Upper lobe of right lung (tissue), 1 donor: ENCODE measurements at places on chromosomes 6 and 20. TPM values are rescaled to one million over a fixed set of nuclear protein-coding genes. Genes with fewer than 3 reads are reported as not detected.

Gene KIF13A
- 59.0 TPM for total RNA-seq

Gene MC3R
- not detected for total RNA-seq

Gene FGD2
- 56.9 TPM for total RNA-seq

GRCh38 chr20:32062776-32063170 is 10.7 kb downstream of the HCK start:
- DNase-seq = peak; percentile 86

- DNase-seq = no peak
Observed at GRCh38 chr6:52157301-52157941, 28.8 kb upstream of the IL17A start.

DNA sequence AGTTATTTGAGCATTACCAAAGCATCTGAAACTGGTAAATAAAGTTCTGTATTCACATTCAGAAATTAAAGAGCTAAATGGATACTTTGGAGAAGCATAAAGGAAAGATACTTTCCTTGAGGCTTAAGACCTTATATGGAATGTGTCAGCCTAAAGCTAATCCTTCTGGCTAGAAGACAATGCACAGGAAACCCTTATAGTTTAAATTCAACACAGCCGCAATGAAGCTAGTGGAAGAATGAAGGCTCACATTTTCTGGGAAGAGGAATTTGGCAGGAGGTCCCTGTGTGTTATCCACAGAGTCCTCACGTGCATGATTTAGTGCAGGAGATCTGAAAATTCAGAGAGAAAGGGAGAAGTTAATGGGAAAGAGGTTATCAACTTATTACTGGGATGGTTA is 21.5 kb upstream of the CHD6 start:
- DNase-seq = no peak

DNA sequence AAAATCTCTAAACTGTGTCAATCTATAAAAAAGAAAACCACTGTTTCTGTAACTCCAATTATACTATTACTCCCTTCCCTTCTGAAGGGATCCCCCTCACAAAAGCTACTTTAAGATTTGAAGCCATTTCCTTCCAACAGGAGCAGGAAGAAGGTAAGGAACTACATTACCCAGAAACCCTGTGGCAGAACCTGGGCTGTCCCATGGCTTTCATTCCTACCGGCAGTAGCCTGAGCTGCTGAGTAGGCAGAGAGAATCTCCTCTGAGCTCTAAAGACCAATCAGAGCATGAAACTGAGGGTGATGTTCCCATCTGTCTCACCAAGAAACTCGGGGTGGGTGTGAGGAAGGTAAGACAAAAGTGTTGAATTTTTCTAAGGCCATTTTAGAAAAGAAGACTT is 108.0 kb upstream of the LRFN2 start:
- no peak for DNase-seq

- DNase-seq = no peak
Observed at GRCh38 chr20:33654680-33655161, 7.4 kb upstream of the C20orf144 start.

DNA sequence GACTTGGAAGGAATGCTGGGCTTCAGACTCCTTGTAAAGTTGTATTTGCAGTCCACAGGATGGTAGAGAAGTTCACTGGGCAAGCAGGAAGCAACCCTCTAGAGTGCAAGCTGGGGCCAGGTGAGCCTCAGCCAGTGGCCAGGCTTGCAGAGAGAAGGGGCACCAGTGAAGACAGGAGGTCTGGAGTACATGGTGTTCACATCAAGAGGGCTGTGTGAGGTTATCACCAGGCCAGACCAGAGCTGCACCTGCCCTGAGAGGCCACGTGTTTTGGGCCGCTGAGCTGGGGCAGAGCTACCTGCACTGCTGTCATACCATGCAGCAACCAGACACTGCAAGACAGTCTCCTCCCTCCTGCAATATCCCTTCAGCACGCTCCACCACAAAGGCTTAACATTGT is 79.0 kb downstream of the SH3BGRL2 start:
- DNase-seq = no peak

GRCh38 chr20:10505827-10506226 is 70.7 kb downstream of the SLX4IP start:
- DNase-seq = no peak

DNA sequence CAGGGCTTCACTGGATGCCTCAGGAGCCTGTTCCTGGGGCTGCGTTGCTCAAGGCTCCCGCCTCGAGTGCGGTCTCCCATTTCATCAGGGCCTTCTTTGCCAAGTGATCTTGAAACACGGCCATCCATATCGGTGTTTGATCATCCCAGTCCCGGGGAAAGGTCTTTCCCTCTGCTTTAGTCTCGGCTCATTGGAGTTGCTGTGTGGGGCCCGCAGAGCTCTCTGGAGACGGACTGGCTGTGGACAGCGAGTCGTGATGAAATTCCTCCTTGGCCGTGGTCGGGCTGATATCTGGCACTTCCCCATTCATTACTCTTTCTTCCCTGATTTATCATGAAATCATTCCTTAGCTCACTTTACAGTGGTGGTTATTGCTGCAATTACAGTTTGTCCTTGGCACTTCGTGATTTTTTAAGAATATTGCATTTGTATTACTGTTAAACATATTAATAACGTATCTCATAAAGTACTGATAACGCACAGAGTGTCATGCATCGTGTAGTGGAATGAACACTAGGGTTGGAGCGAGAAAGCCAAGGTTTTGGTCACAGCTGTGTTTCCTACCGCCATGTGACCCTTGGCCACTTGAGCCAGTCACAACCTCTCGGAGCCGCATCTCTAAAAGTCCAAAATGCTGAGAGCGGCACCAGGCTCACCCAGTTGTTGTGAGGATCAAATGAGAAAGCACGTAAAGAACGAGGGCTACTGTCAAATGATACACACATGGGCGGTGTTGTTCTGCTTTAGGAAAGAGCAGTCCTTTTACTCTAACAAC is 71.8 kb downstream of the MTHFD1L start:
- no peak for DNase-seq

Gene CLVS2
- not detected for total RNA-seq

- no peak for DNase-seq
Observed at GRCh38 chr20:10654250-10654610, 19.6 kb downstream of the JAG1 start.

- DNase-seq = no peak
Observed at GRCh38 chr6:152701081-152701862, 3.6 kb downstream of the MYCT1 start.

GRCh38 chr6:107490566-107491137 is 735 bp downstream of the SOBP start:
- DNase-seq = no peak

Gene PTPRA
- 69.6 TPM for total RNA-seq

DNA sequence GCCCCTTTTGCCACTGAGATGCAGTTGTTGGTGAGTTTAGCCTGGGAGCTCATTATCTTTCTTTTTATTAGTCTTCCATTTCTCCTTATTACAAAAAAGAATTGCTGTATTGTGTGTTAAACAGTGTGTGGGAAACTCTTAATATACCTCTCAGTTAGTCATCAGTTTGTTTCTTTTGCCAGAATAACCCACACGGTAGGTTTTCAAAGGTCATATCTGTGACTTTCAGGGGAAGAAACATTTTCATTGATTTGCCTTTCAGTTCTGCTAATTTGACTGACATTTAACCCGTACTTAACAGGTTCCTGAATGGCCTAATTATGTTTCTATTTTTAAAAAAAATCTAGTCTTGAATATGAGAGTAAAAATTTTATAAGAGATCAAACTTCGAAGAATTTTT is 145.3 kb downstream of the KHDC1L start:
- DNase-seq = no peak

GRCh38 chr6:41821266-41821665 is 33.8 kb downstream of the TOMM6 start:
- no peak for DNase-seq

GRCh38 chr6:65570340-65570739 is 136.7 kb downstream of the EYS start:
- no peak for DNase-seq

GRCh38 chr6:96086745-96087144 is 71.0 kb downstream of the FUT9 start:
- no peak for DNase-seq

- DNase-seq = no peak
Observed at GRCh38 chr6:112321941-112322424, 25.1 kb upstream of the RFPL4B start.

DNA sequence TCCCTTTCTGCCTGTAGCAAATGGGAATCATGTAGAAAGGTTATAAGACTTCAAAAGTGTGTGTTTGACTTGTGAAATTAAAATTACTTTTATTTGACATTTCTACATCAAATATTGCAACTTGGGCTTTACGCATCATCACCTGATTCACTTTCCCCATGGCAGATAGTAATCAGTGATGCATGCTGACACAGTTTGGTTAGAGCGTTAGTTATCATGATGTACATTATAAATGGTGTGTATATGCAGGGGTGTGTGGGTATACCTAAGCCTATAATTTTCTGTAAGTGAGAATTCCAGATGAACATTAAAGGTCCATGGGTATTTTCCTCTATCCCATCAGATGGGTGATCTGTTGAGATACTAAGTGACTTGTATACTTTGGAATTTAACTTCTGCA is 141.5 kb downstream of the KLHL32 start:
- DNase-seq = no peak

GRCh38 chr6:47160702-47161101 is 118.6 kb upstream of the ADGRF1 start:
- no peak for DNase-seq

GRCh38 chr6:117338567-117338966 is 73.2 kb downstream of the VGLL2 start:
- DNase-seq = no peak

Gene LIN28B
- not detected for total RNA-seq

Gene GUCA1A
- not detected for total RNA-seq

GRCh38 chr6:145213614-145214013 is 521.7 kb downstream of the EPM2A start:
- DNase-seq = no peak

DNA sequence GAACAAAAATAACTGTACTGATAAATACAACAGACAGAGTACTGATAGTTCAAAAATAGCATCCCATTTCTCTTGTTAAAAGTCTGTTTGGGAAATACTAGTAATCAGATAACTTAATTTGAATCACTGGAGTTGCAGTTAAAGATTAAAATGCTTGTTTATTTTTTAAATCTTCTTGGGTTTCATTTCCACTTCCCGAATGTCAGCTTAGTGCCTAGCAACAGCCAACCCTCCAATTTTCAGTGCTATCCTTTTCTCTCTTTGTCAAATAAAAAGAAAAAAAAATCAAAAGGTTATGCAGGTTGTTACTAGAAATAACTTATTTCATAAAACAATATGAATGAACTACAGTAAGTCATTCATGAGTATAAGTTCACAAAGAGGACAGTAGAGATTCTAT is 257.7 kb upstream of the STXBP5 start:
- no peak for DNase-seq

DNA sequence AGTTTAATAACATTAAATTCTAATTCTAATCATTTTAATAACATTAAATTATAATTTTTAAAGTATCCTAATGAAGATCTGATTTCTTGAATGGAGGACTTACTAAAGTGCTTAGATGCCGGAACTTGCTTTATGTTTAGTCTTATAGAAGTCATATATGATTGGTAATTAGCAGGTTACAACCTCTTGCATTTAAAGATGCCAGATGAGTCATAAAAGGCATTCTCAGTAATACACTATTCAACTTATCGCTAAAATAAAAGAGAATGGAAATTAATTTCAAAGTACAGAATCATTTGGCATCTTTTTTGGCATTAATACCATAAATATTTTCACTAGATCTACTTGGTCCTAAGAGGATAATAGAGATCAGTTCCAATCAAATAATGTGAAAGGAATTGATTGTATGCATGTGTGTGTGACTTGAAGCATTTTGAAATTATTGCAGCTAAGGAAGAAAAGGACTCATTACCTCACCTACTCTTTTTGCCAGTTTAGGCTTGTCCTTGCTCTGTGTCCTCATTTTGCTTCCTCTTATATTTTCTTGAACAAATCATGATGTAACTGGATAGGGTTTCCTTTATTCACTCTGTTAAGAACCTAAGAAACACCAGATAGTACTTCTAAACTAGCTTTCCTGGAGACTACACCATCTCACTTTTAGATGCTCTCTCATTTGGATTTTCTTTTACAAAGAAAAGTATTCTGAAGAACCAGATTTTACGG is 2.7 kb downstream of the COL21A1 start:
- no peak for DNase-seq

Gene CCDC167
- 12.9 TPM for total RNA-seq

DNA sequence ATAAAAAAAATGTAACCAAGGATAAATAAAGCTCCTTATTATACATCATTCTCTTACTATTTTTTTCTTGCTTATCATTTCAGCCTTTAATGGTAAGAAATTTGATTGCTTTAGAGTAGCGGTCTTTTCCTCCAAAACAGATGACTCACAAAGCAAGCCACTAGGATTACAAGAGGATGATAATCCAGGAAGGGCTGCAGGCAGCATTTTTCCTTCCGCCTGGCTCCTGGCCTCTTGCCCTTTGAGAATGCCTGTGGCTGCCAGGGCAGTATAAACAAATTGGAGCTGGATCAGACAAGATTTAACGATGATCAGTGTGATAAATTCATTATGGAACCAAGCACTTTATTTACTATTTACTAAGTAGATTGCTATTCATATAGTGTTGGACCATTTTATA is 9.7 kb upstream of the FBXL4 start:
- no peak for DNase-seq

DNA sequence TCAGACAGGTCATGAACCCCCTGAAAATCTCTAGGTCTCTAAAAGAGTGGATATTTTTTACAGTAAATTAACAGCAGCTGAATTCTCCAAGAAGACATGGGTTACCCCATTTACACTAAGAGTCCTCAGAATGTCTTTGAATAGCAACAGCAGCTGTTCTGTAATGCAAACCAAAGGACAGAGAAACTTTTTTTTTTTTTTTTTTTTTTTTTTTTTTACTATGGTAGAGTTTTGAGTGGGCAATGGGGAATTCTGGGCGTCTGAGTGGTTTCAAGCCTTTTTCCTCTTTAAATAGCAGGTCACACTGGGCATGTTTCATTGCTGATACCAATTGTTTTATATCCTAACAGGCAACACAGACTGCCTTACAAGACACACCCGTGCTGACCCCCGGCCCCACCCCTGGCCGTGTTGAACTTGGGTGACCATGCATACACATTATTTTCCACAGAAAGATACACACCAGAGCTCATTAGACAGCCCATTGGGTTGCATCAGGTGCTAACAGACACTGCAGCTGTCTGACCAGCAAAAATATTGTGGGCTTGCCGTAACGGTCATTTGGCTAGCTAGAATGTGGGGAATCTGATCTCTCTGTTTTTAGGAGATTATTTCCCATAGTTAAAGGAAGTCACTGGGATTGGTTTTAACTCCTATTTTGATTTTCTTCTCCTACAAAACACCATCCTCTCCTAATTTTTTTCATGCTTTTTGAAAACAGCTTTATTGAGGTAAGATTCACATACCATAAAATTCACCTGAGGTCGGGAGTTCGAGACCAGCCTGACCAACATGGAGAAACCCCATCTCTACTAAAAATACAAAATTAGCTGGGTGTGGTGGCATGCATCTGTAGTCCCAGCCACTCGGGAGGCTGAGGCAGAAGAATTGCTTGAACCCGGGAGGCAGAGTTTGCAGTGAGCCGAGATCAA is 26.7 kb upstream of the IRF4 start:
- DNase-seq = no peak

DNA sequence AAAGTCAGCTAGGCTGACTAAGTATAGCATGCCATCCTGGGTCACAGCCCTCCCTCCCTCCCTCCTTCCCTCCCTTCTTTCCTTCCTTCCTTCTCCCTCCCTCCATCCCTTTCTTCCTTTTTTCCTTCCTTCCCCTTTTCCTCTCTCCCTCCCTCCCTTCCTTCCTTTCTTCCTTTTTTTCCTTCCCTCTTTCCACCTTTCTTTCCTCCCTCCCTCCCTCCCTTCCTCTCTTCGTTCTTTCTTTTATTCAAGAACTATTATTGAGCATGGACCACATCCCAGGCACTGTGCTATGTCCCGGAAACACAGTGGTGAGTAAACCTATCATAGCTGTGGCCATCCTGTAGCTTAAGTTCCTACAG is 106.2 kb upstream of the BACH2 start:
- no peak for DNase-seq
